ENCODE measurements at places on chromosomes 6 and 20.

DNA sequence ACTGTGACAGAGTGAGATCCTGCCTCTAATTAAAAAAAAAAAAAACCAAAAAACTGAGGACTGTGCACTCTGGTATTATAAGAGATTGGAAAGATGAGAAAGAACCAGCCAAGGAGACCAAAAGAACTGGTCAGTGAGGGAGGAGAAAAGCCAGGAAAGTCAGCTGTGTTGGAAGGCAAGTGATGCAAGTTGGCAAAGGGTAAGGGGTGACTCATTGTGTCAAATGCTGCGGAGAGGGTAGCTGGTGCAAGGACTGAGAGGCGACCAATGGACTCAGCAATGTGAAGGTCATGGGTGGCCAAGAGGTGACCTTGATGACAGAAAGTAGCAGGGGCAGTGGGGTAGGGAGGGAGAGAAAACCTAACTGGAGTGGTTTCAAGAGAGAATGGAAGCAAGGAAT lies 27.4 kb upstream of the LRRN4 start:
- DNase-seq, result no peak

GRCh38 chr20:56004007-56004406 lies 1.3 kb downstream of the CBLN4 start:
- DNase-seq, result no peak

- DNase-seq, result no peak
These were observed 4.9 kb downstream of the SASH1 start for GRCh38 chr6:148347441-148348054.

DNA sequence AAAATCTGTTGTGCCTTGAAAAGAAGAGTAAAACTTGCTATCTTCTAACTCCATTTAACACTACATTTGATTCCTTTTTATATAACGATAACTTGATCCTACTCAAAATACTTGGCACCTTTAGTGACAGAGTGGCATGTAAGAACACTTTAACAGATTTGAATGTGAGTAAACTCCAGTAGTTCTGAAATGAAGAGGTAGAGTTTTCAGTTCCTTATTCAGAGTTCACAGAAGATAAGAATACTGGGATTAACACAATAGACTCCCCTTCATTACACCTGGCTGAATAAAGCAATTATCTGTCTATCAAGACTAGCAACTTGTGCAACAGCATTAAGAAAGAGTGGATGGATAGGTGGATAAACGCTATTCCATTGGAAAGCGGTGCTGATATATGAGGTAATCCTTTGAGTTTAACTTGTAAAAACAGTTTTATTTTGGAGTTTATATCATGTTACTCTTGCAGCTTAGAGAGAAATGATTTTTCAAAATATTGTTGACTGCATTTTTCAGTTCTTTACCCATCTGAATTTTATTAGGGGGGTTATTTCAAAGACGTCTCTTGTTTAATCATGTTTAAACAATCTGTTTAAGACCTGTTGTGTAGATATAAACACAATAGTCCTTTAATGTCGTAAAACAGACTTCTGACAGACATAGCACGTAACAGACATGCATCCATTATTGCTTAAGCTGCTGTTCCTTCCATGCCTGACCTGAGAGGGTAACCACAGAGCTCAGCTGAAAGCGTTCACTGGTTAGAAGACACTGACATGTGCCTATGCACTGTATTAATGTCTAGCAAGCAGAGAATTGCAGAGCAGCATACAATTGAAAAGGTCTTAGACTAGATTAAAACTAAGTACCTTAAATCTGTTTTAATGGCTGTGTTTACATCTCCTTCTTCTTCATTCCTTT lies 102.4 kb upstream of the SUPT3H start:
- DNase-seq, result no peak

GRCh38 chr20:39225536-39225935 lies 263.4 kb downstream of the DHX35 start:
- DNase-seq, result no peak

DNA sequence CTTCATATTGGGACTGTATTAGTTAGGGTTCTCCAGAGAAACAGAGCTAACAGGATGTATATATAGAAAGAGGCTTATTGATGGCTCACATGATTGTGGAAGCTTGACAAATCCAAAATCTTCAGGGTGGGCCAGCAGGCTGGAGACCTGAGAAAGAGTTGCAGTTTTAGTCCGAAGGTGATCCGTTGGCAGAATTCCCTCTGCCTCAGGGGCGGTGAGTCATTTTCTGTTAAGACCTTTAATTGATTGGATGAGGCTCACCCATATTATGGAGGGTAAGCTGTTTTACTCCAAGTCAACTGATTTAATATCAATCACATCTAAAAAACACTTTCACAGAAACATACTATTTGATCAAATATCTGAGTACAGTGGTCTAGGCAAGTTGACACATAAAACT lies 113.6 kb downstream of the FLRT3 start:
- no peak for DNase-seq

DNA sequence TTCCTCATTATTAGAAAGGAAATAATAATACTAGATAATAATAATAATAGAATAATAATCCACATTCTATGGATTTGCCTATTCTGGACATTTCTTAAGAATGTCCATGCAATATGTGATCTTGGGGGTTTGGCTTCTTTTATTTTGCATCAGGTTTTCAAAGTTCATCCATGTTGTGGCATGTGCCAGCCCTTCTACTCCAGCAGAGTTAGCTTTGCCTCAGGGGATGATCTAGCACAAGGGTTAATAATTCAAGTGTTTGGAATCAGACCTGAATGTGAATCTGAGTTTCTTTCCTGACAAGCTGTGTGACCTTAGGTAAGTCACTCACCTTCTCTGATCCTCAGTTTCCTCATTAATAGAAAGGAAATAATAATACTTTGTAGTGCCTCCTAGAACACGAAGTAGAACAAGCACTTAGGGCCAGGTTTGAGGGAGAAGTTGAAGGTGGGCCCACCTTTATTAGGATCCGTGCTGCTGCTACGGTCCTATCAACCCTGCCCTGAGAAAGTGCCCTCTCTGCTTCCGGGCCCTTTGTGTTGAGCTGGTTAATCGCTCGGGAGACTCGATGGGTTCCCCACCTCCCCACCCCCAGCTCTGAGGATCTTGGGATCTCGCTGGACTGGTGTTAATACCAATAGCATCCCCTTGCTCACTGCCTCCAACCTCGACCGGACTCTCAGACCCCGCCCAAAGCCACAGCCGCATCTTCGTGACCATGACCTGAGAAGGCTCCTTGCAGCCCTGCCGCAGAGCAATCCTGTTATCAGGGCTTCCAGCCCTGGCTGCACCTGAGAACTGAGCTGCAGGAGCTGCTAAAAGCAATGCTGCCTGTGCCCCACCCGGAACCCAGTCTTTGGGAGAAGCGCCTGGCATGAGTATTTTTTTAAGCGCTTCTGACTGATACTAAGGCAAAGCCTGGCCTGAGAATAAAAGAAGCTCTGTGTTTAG lies 26.9 kb downstream of the RBM38 start:
- no peak for DNase-seq

- no peak for DNase-seq
These were observed 132.2 kb upstream of the NOX3 start for GRCh38 chr6:155587817-155588216.

- DNase-seq, result no peak
These were observed 19.9 kb downstream of the TGM2 start for GRCh38 chr20:38144974-38145728.

DNA sequence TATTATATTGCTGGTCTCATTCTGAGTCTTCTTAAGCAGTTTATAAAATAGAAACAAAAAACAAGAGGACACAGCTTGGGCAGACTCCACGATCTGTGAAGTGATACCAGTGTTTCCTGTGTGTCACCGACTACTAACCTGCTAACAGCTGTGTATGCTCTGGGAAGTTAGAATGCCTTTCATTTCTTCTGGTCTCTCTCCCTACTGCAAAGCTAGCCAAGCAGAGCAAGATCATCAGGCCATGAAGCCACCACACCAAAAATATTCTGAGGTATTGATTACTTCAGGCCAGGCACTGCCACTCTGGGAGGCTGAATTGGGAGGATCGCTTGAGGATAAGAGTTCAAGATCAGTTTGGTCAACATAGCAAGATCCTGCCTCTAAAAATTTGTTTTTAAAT lies 46.9 kb upstream of the SMIM29 start:
- no peak for DNase-seq

GRCh38 chr6:136439514-136440190 lies 110.6 kb downstream of the MAP7 start:
- DNase-seq, result no peak

DNA sequence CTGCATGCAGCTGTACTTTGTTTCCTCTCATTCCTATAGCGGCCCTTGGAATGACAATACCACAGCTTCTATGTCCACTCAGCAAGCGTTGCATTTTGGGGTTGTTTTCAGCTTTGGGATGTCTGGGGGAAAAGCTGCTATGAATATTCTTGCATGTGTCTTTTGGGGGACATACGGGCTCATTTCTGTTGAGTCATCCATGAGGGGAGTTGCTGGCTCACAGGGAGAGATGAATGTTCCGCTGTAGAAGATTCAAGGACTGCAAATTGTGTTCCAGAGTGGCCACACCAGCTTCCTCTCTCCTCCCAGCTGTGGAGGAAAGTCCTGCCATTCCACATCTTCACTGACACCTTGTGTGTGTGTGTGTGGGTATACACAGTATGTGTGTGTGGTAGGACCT lies 43.3 kb downstream of the TGM2 start:
- no peak for DNase-seq

- DNase-seq, result no peak
These were observed 17.5 kb downstream of the ZC3H12D start for GRCh38 chr6:149467265-149467664.

DNA sequence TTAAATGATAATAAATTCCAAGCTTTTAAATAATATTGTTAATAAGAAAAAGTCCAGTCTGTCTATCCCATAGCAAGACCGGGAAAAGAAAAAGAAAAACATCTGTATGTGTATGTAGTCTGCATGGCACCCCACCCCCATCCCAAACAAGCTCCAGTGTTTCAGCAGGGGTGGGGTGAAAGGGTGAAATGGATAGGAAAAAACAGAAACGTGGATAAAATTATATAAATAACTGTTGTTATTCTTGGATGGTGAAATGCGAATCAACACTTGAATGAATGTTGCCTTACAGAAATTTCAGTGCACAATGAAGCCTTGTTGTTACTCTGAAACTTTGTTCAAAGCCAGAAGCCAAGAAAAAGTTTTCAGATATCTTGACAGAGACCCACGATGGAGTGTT lies 31.4 kb downstream of the HAO1 start:
- DNase-seq, result no peak

- no peak for DNase-seq
These were observed 146.9 kb downstream of the TBC1D7 start for GRCh38 chr6:13181393-13181792.

DNA sequence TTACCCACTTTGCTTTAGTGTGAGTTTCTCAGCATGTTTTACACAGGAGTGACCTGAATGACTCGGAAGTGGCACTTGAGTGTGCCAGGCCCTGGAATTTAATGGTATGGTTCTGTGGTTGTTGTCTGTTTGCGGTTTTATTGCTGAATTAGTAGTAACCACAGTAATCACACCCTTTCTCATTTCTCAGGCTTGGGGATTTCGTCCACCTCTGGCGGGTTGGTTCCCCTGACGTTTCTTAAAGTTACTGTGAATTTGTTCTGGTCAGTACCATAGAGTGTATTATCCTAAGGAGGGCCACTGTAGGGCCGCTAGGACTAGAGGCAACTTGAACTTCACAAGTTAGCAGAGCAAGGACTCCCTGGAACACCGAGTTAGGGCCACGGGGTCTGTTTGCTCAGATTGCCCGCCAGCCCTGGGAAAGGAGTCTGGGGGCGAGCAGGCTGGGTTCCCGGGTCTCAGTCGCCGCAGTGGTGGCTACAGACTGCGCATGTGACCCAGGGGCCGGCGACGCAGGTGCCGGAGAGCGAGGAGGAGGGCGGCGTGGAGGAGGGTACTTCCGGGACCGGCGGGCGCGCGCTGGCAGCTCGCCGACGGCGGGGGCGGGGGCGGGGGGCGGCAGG lies 546 bp upstream of the KLHL32 start:
- DNase-seq, result no peak

- DNase-seq, result no peak
These were observed 69.1 kb downstream of the ELOVL4 start for GRCh38 chr6:79878142-79878748.

GRCh38 chr6:72446430-72446829 lies 175.4 kb upstream of the KCNQ5 start:
- no peak for DNase-seq

DNA sequence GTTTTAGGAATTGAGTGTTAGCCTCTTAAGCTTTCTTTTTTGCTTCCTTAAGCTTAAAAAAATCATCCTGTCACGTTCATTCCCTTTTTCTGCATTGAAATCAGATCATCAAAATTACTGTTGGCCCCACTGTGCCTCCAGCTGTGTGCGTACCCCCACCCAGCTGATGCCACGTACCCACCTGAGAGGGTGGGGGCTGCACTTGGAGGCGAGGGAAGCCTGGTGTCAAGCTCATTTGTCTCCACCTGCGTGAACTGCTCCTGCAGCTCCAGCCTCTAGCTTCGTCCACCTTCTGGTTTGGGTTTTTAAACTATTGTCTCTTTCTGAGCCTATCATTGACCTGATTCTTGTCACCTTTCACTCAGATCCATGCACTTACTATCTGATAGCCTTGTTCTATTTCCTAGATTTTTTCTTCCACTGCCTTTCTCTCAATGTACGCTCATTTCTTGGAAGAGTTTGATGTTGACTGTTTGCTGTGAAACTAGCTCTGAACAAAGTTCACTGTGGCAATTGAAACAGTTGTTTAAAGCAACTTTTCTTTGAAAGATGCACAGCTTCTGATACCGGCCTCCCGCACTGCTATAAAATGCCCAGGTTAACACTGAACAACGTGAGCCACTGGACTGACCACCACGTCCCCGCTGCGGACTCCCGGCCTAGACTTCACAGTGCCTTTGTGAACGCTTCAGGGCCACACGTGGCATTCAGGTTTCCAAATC lies 30.0 kb upstream of the IRF4 start:
- DNase-seq, result no peak

DNA sequence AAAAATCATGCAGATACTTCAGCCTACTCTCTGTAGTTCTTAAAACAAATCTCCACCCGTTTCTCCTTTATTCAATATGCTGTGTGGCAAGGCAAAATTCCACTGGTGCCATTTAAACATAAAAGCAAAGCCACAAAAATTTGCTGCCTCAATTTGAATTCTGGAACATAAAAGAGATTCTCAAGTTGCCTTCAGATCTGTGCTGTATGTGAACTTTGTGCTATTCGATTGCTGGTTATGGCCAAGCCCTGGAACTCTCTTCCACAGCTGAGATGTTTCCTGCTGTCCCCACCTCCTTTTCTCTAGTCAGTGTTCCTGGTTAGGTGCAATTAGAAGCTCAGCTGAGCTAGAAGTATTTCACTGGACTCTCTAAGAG lies 395.3 kb upstream of the BTBD3 start:
- DNase-seq, result no peak

DNA sequence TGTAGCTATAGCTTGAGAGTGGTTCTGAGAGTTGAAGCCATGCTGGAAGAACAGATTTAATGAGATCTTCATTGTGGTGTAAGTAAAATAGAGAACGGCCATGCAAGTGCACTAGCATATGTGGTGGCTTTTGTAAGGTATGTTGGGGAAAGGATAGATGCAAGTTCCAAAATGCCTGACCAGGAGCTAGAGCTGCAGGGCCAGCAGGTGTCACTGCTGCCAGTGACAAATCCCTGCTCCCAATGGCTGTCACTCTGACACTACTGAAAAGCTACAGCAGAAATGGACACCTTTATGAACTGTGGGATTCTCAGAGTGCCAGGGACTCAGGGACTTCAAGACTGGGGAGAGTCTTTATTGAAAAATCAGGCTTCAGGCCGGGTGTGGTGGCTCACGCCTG lies 23.1 kb upstream of the VIP start:
- DNase-seq, result no peak

All from amniotic stem cell (primary cell).